ENCODE measurements at places on chromosomes 6 and 20.
A peak's percentile ranks its signal among the peaks of the same experiment; 100 is the strongest.

DNA sequence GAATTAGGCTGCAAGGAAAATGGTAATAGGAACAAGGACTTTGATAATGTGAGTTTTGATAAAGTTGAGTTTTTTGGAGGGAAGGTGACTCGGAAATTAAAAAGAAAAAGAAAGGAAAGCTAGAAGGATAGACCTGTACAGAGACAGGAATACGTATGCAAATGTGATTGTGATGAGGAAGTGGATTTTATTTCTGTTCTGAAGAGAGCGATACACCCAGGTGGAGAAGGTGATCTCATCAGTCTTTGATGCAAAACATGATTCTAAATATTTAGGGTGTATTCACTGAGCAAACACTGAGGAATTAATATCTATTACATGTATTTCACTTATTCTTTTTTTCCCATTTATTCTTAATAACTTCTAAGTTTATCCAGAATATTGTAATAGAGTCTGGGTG lies 9.2 kb upstream of the PLEKHG1 start:
- DNase-seq, result no peak

- DNase-seq, result no peak
Observed at GRCh38 chr6:155432293-155432692, 23.3 kb downstream of the NOX3 start.

GRCh38 chr6:9606435-9607134 lies 808.3 kb downstream of the TFAP2A start:
- DNase-seq, result no peak

GRCh38 chr6:146026873-146027272 lies 2.0 kb upstream of the GRM1 start:
- no peak for DNase-seq

- no peak for DNase-seq
Observed at GRCh38 chr6:144285548-144285797, 338 bp downstream of the UTRN start.

- DNase-seq, result no peak
Observed at GRCh38 chr6:137820425-137820824, 46.6 kb upstream of the TNFAIP3 start.

DNA sequence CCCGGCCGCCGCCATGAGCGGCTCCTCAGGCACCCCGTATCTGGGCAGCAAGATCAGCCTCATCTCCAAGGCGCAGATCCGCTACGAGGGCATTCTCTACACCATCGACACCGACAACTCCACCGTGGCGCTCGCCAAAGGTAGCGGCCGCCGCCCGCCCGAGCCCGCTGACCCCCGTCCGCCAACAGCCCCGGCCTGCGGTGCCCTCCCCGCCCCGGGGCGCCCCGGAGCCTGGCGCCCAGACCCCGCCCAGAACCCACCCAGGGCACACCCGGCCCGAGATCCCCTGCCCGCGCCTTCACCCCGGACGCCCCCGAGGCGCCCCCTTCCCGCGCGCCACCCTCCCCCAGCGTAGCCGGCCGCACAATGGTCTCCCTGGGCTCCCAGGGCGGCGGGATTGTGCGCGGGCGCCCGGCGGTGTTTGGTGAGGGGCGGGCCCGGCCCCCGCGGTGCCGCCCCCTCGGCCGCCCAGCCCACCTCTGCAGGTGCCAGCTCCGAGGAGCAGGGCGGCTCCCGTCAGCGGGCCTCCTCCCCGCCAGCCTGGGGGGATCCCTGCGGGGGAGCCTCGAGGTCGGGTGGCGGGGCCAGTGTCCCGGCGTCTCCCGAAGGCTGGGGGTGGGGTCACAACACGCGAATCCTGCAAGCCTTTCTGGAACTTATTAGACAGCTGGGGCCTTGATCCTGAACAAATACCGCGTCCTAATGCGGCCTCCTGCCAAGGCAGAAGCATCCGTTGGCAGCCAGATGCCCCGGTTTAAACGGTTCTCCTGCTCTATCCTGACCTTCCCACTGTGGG lies 577 bp downstream of the LSM14B start:
- peak; percentile 36 for DNase-seq

GRCh38 chr6:107511511-107511993 lies 21.6 kb downstream of the SOBP start:
- DNase-seq, result no peak

GRCh38 chr6:108235127-108235526 lies 25.7 kb downstream of the SNX3 start:
- DNase-seq, result no peak

DNA sequence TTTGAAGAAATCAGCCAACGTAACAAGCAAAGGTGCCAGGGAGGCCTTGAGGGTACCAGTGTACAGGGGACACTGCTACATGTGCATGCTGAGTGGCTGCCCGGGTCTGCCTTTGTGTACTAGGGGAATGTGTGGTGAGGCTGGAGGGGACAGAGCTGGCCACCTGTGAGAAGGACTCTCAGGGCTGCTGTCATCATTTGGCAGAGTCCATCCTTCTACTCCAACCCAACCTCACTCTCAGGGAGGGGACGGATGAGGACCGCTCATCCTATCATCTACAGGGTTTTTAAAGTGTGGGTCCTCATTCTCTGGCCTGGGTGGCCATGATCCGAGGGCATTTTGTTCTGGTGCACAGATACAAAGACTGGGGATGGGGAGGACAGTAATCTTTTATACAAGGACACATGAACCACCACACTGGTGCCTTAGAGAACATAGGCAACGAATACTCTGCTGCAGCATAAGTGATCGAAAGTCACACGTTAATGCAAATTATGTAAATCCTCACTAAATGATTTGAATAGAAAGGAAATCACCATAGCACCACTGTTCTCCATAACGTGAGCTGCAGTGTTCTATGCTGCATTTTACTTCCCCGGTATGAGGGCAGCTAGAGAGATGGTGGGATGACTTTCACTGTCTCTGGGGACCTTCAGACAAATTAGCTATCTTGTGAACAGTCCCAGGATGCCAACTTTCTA lies 181.4 kb downstream of the GMPR start:
- no peak for DNase-seq

Data from T-helper 22 cell (primary cell).